ENCODE measurements at places on chromosomes 16 and 17. TPM values are rescaled to one million over a fixed set of nuclear protein-coding genes. Genes with fewer than 3 reads are reported as not detected.

DNA sequence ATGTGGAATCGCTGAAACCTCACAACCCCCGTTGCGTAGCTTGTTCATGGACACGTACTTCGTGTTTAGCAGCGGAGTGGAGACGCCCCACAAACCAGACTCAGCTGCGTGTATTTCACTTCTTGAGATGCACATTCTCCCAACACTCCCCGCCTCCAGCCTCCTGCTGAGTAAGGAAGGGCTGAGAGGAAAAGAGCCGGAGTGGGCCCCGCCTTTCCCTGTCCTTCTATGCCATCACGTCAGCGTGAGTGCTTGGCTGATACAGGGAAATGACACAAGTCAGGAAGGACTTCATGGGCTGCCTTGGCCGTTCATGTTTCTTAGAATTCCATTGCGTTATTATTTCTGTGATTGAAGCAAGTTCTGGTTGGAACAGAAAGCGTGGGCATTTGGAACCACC lies 68.6 kb upstream of the CBX4 start:
- no peaks in the 10 kb centered on the region for H3K36me3 ChIP-seq
- no peaks in the 10 kb centered on the region for H3K27me3 ChIP-seq
- no peak overlapping the region for H3K27ac ChIP-seq

- no peak for DNase-seq
- no peaks in the 10 kb centered on the region for H3K27me3 ChIP-seq
Measured at GRCh38 chr16:69260506-69260905, 50.6 kb upstream of the VPS4A start.

Gene SSTR5
- not detected for total RNA-seq

DNA sequence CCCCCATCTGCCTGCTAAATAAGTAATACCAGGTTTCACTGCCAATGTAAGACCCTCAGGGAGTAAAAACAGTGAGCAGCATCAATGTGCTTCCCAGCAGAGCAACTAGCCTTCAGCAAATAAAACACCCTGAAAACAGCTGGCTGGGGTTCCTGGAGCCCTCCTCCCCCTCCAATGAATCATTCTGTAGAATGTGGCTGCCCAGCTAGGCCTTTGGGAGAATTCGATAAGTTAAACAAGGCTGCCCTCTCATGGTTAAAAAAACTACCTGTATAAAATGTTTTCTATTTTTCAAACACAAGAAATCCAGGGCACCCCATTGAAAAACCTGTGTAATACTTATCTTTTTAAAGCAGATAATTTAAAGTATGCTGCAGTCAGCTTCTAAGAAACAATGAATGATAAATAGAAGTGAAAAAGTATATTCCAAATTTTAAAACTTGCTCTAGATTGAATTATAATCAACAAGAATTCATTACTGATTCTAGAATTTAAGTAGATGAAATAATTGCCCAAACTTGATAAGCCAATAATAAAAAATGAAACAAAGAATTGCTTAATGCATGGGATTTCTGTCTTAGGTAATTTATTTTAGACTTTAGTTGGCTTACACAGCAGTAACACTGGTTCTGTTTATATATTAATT lies 9.4 kb upstream of the TOM1L1 start:
- H3K4me1 ChIP-seq, result no peaks in the 10 kb centered on the region
- no peak overlapping the region for H3K4me3 ChIP-seq
- H3K27me3 ChIP-seq, result no peaks in the 10 kb centered on the region
- H3K27ac ChIP-seq, result no peak overlapping the region
- DNase-seq, result no peak

- no peaks in the 10 kb centered on the region for H3K36me3 ChIP-seq
- H3K27ac ChIP-seq, result no peak overlapping the region
- no peak for DNase-seq
- H3K4me3 ChIP-seq, result no peak overlapping the region
Measured at GRCh38 chr17:27624539-27624938, 6.4 kb upstream of the LGALS9 start.

DNA sequence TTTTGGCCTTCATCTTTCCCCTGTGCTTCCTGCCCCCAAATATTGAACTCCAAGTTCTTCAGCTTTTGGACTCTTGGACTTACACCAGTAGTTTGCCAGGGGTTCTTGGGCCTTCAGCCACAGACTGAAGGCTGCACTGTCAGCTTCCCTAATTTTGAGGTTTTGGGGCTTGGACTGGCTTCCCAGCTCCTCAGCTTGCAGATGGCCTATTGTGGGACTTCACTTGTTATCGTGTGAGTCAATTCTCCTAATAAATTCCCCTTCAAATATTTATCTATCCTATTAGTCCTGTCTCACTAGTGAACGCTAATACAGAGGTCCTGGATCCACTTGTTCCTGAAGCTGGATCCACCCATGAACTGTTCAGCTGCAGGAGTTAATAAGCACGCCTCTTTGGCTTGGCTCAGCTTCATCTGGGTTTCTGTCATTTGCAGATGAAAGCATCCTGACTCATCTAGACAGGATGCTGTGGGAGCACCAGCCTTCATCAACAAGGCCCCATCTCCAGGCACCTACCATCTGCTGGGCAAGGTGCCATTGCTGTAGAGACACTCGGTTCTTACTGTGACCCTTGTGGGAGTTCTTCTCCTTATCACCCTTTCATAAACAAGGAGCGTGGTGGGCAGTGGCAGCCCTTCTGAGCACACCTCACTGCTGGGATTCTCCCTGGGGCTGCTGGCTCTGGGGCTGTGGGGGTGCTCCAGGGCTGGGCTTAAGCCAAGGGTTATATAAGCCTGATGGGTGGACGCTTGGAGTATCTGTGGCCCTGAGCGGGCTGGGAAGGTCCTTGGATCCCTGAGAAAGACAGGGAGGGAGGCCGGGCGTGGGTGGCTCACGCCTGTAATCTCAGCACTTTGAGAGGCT lies 23.1 kb downstream of the LAT start:
- H3K36me3 ChIP-seq, result no peaks in the 10 kb centered on the region
- H3K27me3 ChIP-seq, result no peaks in the 10 kb centered on the region
- H3K27ac ChIP-seq, result no peak overlapping the region
- H3K4me1 ChIP-seq, result no peaks in the 10 kb centered on the region
